ENCODE measurements at places on chromosomes 4 and X.

DNA sequence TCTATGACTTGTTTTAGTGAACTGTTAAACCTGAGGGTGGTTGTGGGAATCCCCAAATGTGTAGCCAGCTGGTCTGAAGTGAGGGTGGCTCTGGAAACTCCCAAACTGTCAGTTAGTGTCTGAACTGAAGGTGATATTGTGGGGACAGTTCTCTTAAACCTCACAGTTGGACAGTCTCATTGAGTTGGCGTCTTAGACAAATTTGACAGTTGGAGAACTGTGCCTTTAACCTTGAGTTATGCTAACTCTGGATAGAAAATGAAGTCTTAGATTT lies 20.7 kb upstream of the CTSO start:
- DNase-seq = no peak

DNA sequence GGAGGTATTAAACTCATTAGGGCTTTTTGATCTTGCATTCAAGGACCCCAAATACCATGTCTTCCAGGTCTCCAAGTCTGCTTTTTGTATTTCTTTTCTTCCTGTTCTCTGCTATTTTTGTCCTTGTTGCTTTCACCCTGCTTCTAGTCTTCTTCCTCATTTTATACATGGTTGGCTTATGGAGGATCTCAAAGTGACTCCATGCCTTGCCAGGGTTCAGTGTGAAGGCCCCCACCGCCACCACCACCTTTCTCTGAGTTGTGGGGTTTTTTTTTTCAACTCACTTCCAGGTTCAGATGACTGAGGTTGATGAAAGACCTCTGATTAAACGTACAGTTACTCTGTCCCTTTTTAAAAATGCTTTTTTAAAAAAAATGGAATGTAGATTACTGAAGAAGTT lies 96.3 kb downstream of the MAML3 start:
- no peak for DNase-seq

- no peak for DNase-seq
Measured at GRCh38 chrX:44099366-44099765, 126.2 kb upstream of the NDP start.

- DNase-seq = no peak
Measured at GRCh38 chrX:70042399-70043371, 7.1 kb downstream of the AWAT2 start.

DNA sequence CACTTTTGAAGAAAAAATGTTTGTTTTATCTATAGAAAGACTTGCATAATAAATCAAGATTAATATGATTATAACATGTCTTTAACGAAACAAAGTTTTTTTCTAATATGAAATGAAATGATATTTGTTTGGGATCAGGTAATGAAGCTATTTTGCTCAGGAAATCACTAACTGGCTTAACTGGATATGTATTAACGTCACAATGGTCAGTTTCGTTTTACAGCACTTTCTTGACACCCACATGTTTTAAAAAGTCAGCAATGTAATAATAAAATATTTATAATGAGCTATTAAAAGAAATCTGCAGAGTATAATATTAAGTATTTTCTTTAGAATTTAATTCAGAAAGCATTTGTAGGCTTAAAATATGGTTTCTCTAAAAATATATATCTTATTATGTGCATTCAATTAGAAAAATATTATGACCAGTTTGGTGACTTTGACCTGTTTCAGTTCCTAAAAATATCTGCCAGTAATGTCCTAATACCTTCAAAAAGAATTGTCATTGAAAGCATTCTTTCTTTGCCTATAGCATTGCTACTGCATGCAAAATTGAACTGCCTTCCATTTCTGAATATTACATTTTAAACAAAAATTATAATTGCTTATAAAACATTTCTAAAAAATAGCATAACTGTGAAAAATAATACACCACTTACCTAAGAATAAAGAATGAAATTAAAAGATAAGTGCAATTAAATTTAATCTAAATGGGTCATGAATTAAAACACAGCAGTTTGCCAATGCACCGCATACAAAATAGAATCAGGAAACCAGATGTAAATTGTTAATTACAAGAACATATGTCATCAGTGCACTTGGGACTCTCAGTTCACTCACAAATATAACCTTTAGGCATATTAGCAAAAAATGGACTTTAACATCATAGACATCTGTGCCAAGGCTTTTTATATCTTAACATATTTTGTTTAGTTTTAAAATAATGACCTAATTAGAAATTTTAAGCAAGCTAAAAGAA lies 31.6 kb downstream of the TIGD2 start:
- DNase-seq = no peak

DNA sequence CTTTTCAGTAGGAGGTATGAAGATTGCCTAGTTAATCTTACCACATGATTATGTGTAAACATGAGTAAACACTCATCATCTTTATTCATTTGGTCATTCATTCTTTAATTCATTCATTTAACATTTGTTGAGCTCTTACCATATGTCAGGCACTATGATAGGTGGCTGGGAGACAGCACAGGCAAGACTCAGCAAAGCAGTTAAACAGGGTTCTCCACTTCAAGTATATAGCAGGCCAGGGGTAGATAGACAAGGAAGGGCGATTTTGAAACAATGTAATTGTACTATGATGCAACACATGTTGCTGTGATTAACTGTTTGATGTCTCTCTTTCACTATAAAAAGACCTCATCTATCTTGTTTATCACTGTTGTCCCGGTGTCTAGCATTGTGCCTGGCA lies 84.3 kb upstream of the GPR101 start:
- DNase-seq = no peak

DNA sequence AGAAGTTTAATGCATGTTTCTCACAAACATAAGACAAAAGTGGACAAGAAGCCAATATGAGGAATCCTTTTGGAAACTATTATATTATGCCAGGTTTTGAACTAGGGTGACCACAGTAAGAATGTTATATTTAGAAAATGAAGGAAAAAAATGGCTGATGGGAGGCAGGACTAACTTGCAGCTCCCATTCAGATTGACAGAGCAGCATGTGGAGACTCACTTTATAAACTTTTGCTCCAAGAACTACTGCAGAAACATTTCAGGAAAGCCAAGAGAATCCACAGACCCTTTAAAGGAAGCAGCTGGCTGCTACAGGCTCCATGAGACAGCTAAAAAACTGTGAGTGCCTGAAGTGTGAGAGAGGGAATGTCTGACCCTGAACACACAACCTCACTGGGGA lies 738.6 kb upstream of the GRIA3 start:
- no peak for DNase-seq

- no peak for DNase-seq
Measured at GRCh38 chrX:153392642-153393321, 8.4 kb downstream of the PNMA6E start.

DNA sequence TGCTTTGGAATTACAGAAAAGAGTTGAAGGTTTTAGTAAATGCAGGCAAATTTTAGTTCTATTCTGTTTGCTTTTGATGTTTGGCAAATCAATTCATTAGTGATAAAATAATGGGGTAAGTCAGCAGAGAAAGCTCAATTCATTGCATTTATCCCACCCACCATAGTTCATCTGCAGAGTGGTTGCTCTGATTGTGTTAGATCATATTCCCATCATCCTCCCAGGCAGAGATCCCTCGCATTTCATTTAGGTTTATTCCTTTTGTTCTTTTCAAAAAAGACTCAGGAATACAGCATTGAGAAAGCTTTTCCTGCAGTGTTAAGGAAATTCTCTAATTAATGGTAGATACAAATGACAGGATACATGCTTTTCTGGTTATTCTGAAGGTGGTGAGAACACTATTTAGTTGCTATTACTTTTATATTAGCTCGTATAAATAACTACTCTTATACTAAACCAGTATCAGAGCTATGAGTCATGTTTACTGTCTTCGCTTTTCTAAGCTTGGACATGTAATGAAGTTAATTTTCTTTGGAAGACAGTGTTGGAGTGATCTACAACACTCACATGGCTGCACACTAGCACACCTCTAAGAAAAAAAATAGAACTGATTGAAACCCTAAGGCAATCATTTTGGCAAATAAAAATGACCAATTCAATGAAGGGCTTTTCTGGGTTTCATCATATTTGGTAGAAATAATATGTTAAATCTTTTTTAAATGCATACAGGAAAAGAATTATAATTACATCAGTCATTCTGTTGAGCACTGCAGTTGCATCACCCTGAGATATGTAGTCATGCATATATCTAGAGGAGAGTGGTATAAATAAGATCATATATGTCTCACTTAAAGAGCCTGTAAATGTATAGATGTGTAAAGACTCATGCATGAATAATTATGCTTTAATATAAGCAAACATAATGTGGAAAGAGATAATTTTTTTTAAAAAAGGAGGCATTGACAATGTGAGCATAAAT lies 351.6 kb downstream of the PCDH7 start:
- DNase-seq = no peak

DNA sequence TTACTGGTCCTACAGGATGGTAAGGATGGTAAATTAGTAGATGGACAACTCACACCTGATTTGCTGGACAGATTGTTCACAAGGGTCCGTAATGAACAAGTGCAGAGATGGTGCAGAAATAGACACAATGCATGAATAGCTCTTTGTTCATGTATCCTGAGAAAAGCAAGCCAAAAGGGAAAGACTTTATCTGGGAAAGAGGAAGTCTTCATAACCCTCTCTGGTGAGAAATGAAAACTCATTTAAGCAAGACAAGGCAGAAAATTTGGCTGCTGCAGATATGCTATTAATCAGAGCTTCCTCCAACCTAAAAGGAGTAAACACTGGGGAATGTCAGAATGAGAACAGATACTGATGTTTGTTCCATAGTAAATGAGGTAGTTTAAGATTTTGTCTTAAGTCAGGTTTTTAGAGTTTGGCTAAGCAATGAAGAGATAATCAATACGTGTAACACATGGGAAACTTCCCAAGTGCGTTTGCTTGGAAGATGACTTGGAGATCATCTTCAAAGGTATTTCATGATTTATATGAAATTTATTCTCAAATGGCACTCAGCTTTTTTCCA lies 152.4 kb upstream of the BMPR1B start:
- no peak for DNase-seq

GRCh38 chr4:17188125-17188524 lies 289.7 kb upstream of the LDB2 start:
- no peak for DNase-seq

GRCh38 chr4:71866212-71866885 lies 82.5 kb upstream of the GC start:
- no peak for DNase-seq

DNA sequence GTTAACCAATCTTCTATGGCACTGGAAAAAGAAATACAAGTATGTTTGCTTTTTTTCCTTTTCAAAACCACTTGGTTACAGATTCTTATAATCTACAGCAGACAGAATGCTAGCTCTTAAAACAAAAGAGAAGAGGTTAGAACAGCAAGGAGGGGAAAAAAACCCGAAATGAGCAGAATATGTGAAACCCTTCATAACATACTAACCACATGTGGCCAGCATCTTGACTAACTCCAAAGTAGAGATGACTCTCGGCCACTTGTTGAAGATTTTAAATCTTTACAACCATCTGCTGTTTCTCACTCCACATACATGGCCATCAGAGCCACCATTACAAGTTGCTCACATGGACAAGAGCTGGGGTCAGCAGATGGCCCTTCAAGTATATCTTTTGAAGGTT lies 100.3 kb downstream of the PAPSS1 start:
- no peak for DNase-seq

GRCh38 chrX:2325076-2325784 lies 175.5 kb downstream of the DHRSX start:
- no peak for DNase-seq

GRCh38 chrX:50157545-50158135 lies 43.2 kb downstream of the AKAP4 start:
- DNase-seq = no peak

DNA sequence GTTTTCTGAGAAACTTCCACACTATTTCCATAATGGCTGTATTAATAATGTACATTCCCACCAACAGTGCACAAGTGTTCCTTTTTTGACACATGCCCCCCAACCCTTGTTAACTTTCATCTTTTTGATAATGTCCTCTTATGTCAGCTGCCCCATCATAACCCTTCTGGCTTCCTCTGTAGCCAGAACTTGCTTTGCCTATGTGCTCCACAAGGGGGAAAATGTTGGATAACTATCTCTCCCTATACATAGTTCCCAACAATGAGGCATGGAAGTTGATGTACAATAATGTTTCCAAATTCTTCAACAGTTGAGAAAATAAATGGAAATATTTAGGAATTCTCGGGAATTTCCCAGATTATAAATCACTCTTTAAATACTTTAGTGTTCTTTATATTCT lies 142.9 kb downstream of the ASB9 start:
- no peak for DNase-seq

GRCh38 chr4:11402192-11402591 lies 26.5 kb downstream of the HS3ST1 start:
- DNase-seq = no peak

GRCh38 chr4:61827907-61828391 lies 627.8 kb downstream of the ADGRL3 start:
- no peak for DNase-seq

Data from HuH-7.5 (cell line).